GM12864 (cell line): ENCODE measurements at places on chromosomes 2 and 18.
A peak's percentile ranks its signal among the peaks of the same experiment; 100 is the strongest.

- no peak for DNase-seq
Observed at GRCh38 chr2:25672494-25673299, 680 bp downstream of the DTNB start.

GRCh38 chr2:68736086-68736485 is 1.5 kb downstream of the ARHGAP25 start:
- no peak for DNase-seq

GRCh38 chr2:146244131-146244530 is 1600.7 kb upstream of the ACVR2A start:
- no peak for DNase-seq

DNA sequence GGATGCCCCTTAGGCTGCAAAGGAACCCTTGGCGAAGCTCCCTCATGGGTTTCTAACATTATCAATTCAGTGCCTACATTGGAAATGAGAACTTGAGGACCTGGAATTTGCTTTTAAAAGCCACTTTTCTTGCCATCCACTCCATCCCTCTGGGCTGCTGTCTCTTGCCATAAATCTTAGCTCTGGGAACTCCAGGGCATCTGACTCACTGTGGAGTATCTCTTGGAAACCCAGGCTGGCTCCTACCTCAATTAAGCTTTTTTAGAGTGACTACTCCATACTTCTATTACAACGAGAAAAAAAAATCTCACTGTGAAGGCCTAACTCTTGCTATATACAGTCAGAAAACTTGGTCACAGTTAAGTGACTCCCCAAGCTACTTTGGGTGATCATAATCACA is 227.2 kb upstream of the SETBP1 start:
- DNase-seq, result no peak

DNA sequence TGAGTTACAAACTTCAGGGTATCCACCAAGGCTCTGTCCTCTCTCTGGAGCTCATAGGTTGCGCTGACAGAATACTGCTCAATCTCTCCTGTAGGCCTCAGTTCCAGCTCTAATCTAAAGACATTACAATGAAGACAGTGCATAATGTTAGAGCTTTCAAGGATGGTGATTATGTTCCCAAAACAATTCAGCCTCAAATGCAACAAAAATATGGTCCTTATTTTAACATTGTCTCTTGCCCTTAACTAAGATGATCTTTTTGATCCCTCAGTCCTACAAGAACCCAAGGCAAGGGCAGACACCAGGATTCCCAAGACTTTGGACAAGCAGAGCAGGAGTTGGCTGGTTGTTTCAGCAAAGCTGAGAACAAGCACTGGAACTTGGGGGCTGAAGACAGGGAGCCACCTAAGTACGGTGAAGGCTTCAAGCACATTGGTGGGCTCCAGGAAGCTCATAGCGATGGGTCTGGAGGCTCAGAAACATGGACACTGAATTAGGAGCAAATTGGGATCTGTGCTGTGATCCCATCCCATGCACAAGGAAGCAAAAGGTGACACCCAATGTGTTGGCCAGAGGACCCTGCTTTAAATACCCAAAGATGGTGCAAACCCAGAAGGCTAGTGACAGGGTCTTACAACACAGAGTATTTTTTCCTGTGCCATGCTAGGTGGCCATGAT is 24.7 kb downstream of the APOB start:
- no peak for DNase-seq

DNA sequence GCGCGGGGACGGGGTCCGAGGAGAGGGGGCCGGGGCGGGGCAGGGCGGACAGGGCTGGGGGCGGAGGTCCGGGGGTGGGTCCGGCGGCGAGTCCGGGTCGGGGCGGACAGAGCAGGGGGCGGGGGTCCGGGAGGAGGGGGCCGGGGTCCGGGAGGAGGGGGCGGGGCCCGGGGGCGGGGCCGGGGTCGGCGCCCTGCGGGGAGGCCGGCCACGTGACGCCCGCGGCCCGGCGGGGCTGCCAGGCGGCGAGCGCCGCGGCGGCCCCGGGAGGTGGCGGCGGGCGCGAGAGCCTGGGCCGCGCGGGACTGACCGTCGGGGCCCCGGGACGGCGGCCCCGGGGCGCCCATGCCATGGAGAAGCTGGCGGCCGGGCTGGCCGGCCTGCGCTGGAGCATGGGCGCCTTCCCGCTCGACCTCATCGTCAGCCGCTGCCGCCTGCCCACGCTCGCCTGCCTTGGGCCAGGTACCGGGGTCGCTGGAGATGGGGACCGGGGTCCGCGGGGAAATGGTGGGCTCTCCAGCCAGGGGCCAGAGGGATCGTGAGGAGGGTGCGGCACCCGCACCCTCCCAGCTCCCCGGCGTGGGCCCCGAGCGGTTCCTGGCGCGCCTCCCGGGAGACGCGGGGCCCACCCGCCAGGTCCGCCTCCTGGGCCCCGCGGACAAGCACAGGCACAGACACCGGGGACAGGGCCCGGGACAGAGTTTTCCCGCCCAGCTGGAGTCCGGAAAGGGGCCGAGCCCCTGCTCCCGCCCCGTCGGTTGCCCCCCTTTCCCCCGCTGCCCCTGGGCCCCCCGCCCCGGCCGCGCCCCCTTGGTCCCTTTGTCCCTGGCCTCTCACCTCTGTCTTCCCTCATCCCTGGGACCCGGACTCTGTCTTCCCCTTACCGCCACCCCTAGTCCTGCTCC is at the start of gene GAREM2:
Gene GAREM2 (plus strand): TSS at position 218 of the 905 bp plus-strand sequence. CDS start 133 bp downstream, at position 351.
- no peak for DNase-seq

GRCh38 chr2:28063492-28063962 is 173.0 kb downstream of the BABAM2 start:
- no peak for DNase-seq

GRCh38 chr2:233033672-233034071 is 1.2 kb downstream of the NEU2 start:
- DNase-seq, result no peak

DNA sequence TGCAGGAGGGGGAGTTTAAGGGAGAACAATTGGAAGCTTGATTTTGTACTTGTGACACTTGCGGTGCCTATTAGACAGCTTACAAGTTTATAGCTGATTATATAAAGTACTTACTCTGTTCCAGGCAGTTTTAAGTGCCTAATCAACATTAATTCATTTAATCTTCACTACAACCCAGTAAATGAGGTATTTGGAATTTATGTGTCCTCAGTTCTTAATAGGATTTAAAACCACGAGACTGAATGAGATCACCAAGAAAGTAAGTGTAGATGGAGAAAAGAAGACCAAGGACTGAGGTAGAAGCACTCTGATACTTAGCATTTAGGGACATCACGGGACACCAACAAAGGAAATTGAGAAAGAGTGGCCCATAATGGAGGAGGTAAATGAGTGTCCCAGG is 49.8 kb downstream of the ZC3H15 start:
- no peak for DNase-seq

- no peak for DNase-seq
Observed at GRCh38 chr2:148720501-148721001, 76.0 kb downstream of the EPC2 start.

- DNase-seq, result no peak
Observed at GRCh38 chr18:32530947-32531651, 60.4 kb upstream of the GAREM1 start.

- no peak for DNase-seq
Observed at GRCh38 chr2:170652637-170653417, 62.3 kb upstream of the SP5 start.

GRCh38 chr2:47842846-47843245 is 59.9 kb downstream of the MSH6 start:
- no peak for DNase-seq

DNA sequence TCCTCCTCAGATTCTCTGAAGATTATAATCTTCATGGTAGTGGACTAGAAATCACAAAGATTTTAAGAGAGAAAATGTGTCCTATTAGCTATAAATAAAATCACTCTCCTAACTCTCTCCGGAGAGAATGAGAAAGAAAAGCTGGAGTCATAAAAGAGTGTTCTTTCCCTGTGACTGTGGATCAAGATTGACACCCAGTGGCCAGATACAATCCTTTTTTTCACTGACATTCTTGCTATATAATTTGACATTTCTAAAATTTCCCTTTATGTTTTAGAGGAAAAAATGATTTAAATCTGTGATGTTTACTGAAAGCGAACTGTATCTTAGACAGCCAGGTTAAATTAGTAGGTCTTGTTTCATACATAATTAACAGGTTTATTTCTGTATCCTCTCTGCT is 35.4 kb upstream of the LRP2 start:
- no peak for DNase-seq

GRCh38 chr2:48070415-48070814 is 164.1 kb upstream of the FBXO11 start:
- no peak for DNase-seq

GRCh38 chr2:168528469-168528868 is 72.4 kb downstream of the CERS6 start:
- no peak for DNase-seq

GRCh38 chr2:96320728-96321622 is 4.1 kb upstream of the ITPRIPL1 start:
- DNase-seq, result no peak

DNA sequence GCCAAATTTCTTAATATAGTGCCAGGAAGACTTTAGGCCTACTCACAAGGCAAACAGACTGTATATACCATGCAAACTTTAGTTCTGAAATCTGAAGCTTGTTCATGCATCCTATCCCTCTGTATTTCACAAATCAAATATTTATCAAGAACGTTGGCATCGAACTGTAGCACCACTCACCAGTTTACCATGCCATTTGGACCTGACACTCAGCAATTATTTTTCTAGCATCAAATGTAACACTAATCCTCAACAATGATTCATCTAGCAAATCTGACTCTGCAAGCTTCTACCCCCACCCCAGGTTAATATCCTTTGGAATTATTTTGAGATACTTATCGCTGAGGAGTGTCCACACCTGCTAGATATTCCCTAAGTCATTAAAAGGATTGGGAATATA is 1506.6 kb downstream of the LRP1B start:
- DNase-seq, result no peak

DNA sequence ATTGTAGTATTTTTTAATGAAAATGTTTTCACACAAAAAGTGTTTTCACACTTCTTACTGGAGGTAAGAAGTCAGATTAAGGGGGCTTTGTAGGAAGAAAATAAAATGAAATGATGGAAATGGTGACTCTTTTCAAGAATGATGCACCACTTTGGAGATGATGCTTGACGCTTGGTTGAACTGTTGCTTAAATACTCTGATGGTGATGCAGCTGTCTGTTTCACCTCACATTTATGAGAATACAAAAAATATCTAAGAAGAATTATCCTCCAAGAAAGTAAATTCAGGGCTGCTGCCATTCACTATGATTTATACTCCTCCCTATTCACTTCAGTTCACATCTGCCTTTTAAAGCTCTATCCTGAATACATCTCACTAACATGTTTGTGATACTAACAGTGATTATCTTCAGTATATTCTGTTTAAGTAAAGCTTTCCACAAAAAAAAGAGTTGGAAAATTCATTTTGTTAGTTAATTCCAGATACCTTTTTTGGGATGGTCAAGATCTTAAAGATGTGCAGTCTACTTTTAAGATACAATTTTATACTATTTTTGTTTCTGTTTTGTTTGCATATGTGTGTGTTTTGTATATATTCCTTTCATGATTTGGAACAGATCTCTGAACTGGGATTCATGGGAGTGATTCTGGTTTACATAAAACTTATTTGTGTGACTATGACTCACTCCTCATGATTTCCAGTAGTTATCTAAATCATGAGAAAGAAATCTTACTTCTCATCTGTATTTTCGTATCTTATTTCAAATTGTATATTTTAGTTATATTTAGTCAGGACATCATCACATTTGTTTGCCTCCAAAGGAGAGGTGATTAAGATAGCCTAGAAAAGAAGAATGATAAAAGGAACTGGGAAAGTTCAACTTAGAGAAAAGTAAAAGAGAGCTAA is 53.1 kb downstream of the SLC39A10 start:
- DNase-seq, result no peak

DNA sequence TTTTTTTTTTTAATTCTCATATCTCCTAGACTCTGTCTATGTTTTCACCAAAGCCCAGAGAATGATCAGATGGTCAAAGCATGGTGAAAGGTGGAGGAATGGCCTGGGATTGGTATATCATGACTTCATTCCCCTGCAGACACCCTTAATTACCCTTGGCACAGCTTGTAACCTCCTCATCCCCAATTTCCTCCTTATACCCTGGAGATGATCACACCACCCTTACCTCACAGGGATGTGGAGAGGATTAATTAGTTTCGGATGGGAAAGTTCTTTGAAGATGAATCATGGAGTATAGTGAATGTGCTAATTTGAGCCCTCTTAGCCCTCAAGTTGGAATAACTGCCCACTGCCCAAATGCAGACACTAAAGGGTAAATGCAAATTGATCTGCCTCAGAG is 138.0 kb upstream of the LYPD6 start:
- DNase-seq, result no peak

DNA sequence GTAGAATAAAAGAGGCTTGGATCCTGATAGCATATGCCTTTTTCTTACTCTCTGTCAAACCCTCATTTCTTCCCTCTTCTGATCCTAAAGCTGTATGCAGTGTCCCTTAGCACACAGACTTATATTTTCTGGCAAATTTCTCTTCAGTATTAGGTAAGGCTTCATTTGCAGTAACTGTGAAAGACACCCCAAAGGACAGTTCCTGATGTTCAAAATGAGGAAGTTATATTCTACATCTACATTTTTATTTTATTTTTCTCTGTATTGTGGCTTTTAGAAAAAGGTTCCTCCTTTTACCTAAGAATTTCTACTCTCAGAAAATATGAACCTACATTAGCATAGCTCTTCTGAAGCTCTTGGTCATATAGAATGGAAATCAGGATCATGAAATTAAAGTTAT is 261.7 kb downstream of the PDE11A start:
- DNase-seq, result no peak

DNA sequence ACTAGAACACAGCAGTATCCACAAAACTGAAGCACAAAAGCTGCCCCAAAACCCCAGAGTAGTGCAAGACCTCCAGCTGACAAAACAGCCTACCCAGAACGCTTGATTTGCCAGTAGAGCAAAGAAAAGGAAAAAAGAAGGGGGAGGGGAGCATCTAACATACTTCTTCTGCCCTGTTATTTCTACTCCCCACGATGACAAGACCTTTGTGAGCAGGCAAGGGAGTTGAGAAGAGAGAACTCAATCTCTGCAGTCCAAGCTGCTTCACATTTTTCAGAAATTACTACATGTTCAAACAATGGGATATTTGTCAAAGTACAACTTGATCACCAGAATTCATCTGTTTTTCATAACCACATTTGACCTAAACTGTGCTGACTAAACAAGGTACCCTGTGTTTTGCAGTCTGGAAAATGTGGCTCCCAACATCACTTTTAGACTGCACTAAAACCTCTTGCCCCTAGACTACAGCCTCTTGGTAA is 286.7 kb downstream of the EXOC6B start:
- DNase-seq, result no peak

GRCh38 chr2:194591192-194591591 is 1065.8 kb upstream of the SLC39A10 start:
- DNase-seq, result no peak

DNA sequence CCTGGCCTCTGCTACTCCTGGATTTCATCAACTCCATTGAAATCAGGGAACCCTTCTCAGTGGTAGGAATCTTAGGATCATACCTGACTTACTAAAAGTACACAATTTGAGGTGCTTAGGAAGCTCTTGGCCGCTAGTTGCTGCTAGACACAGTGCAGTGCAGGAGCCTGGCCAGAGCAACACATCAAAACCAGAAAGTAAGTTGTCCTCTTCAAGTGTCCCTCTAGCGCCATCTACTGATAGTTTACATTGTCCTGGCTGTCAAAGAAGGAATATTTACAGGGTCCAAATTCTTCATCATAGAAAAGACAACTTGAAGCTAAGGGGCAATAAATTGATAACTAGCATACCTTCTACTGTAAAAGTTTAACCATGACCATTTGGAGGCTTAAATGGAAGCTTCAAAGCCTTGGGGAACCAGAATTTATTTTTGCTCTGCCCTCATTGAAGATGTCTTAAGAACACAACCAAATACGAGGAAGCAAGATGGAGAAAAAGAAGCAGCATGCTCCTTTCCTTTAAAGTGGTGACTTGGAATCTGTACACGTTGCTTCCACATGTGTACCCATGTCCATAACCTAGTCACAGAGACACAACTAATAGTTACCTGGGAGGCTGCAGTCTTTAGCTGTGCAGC is 889.1 kb upstream of the GCFC2 start:
- DNase-seq, result peak; percentile 52
